Kidney (tissue), 22 donors: ENCODE measurements at places on chromosomes 7 and 10.

DNA sequence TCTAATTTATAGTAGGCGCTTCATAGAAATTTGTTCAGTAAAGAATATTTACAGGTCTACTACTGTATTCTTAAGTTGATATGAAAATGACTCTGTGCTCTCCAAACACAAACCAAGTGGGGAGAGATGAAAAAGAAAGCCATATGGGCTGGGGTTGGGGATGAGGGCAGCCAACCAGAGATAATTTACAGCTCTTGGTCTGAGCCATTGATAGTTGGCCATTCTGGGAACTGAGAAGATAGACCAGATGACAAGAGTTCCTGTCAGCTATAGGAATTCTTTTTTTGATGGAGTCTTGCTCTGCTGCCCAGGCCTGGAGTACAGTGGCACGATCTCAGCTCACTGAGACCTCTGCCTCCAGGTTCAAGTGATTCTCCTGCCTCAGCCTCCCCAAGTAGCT is 57.4 kb downstream of the LAMB4 start:
- no peak for DNase-seq

- DNase-seq = no peak
Observed at GRCh38 chr7:2663960-2664359, 24.0 kb upstream of the AMZ1 start.

DNA sequence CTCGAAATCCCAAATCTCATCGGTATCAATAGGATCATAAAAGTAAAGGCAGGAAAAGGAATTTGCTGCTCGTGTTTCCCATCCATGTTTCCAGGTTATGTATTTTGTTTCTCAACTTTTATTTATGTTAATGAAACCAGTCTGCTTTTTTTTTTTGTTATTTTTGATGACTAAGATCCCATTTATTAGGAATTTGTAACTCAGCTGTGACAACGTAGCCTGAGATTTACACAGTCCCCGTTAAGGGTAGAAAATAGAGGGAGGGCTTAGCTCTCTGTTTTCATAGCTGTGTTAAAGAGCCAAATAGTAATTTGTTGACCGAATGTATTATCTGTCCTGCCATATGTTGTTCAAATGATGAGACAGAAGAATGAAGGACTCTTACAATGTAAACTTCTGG is 164.0 kb downstream of the MGMT start:
- no peak for DNase-seq

GRCh38 chr10:122931088-122931906 is 20.9 kb downstream of the FAM24A start:
- no peak for DNase-seq

- no peak for DNase-seq
Observed at GRCh38 chr7:43954524-43955228, 28.4 kb downstream of the UBE2D4 start.
